Right hindlimb (tissue), 1 donor: ENCODE measurements at places on chromosomes 7 and 10.

GRCh38 chr7:23347682-23348180 is 48.6 kb downstream of the MALSU1 start:
- no peak for DNase-seq

DNA sequence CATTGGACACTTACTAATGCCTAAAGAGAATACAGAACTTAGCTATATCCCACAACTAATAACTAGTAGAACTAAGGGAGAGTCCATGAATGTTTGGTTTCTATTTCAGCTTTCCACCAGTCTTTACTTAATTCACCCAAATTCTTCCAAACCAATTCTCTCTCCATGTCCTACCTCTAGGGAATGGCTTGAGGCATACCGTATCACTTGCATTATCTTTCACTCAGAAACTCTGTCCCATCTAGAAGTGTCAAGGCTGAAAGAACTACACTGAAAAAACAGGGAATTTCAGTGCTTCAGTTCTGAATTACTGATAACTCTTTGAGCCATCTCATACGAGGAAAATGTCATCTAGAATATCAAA is 758 bp downstream of the TMEM168 start:
- DNase-seq, result no peak

GRCh38 chr10:95567903-95568630 is 6.9 kb upstream of the SORBS1 start:
- no peak for DNase-seq

DNA sequence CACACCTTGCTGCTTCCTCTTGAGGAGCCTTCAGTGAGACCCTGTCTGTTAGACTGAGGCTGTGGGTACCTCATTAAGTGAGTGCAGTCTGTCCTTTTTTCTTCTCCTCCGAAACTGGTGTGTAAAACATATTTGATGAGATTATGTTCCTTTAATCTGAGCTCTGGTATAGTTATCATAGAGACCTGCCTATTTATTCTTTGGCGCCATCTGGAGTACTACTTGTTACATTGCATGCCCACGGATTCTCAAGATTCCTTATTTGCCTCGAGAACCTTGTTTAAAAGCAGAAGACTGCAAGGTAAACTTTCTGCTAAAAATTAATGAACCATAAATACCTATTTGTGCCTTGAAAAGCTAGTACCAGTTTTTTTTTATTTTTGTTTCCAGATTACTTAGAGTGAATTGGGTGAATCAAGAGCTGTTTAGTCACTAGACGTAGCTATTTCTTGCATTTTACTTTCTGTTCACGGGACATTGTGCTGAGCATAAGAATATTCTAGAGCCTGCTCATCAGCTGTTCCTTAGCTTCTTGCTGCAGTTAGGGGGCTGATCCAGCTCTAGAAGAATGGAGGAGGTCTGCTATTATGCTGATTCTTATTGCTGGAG is 16.9 kb upstream of the STMP1 start:
- no peak for DNase-seq

DNA sequence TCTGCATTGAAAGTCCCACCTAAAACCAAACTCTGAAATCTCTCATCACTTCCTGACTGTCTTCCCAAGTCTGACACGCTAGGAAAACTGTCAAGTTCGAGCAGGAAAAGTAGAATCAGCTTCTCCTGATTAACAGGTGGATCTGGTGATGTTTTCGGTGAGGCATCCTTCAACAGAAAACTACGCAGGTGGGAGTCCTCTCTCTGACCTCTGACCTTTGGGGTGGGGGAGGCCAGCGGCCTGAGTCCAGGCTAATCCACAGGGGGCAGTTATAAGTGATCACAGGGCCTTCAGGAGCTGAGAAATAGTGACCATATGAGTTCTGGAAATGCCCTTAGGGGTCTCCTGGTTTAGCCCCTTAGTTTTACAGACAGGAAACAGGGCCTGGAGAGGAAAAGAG is 13.4 kb upstream of the NPFFR1 start:
- DNase-seq, result no peak

- no peak for DNase-seq
These were observed 1.5 kb upstream of the TSPAN12 start for GRCh38 chr7:120859459-120859858.

DNA sequence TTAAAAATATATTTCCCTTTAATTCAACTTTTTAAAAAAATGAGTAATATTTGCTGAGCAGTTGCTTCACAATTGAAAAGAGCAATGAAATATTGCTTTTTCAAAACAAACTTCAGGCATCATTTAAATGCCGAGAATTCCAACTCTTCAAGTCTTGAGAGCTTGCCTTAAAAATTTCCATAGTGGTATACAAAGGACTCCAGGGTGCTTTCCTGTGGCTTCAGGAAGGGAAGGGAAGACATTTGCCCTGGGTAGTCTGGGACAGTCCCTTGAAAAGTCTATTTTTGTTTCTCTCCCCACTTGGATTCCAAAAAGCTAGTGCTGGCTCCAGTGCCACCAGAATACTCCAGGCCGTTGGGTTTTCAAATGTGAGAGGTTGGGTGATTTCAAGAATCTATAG is 71.7 kb downstream of the HYCC1 start:
- DNase-seq, result no peak

DNA sequence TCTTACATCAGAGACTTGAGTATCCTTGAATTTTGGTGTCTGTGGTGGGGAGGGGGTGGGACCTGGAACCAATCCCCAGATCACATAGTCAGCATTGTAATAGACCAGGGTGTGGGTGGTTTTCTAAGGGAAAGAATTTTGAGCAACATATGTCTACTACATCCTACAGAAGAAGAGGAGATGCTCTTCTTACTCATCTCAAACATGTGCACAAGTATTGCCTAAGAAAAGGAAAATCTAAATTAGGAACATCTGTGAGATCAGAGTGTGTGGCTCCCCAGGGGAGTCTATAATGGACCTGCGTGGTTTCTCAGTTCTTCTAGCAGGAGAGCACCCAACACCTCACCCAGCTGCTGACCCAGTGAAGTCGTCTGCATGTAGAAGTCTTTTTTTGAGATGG is 148.8 kb downstream of the CCDC3 start:
- no peak for DNase-seq

DNA sequence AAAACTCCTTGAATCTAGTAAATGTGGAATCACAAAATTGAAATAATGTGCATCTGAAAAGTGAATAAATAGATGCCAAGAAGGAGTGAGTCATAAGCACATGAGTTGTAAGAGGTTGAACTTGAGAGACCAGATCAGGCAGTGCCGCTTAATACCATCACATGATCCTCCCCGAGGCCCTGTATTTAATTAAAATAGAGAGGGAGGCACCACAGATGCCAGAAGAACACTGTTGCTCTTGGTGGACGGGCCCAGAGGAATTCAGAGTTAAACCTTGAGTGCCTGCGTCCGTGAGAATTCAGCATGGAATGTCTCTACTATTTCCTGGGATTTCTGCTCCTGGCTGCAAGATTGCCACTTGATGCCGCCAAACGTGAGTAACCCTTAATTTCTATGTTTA is at the start of gene GPNMB:
Gene GPNMB, plus strand, starts transcription at position 221 of the 400 bp plus-strand sequence. Its CDS starts 83 bp downstream, at position 304.
- peak; percentile 61 for DNase-seq

GRCh38 chr10:13470270-13470669 is 58.5 kb downstream of the BEND7 start:
- DNase-seq, result no peak

DNA sequence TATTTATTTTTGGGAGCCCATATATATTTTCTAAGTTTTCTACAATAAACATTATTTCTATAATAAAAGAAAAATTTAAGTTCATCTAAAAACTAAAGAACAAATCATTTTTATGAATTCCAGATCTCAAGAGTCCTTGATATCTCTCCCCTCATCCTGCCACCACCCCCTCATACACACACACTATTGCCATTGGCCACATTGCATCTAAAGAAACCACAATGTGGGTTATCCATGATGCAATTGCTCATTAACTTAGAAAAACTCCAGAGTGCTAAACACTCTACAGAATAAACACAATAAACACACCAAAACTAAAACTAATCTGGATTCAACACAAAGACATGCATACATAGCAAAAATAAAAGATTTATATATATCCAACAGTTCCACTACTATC is 37.8 kb downstream of the FAM13C start:
- no peak for DNase-seq

DNA sequence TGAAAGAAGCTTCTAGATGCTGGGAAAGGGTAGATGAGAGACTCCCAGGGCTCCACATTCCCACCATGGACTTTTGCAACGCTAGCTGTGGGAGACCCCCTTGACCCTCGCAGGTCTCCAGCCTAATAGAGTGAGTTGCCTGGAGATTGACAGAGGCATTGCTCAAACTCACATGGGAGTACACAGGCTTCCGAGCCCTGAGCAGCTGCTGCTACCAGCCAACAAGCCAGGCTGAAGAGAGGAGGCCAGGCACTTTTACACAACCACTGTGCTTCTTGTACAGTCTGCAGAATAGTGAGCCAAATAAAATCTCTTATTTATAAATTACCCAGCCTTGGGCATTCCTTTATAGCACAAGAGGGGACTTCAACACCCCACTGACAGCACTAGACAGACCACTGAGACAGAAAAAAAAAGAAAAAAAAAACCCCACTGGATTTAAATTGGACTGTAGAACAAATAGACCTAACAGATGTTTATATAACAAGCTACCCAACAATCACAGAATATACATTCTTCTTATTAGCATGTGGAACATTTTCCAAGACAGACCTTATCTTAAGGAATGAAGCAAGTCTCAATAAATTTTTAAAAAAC is 146.2 kb downstream of the ZFAND4 start:
- no peak for DNase-seq

DNA sequence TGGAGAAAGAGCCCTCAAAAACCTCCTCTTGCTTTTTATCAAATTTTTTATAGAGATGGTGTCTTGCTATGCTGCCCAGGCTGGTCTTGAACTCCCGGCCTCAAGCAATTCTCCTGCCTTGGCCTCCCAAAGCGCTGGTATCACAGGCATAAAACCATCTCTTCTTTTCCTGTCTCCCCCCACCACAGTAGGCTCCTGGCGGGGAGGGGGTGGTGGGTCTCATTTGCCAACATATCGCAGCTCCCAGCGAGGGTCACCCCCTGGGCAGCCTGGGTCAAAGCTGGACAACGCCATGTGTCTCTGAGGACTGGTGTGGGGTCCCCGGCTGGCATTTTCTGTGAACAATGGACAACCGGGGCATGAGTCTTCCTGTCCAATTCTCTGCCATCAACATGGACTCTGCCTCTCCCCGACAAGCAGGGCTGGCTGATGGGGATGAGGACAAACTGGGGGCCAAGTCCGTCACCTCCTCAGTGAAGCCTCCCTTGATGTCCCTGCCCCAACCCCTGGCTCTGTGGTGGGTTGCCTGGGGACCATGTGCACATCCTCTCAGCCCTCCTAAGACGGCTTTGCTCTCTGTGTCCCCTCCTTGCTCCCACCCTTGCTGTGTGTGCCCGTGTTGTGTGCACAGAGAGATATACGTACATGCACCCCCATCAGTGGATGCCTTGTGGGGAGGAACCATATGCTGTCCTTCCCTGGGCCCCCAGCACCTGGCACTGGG is 86.4 kb upstream of the GNA12 start:
- DNase-seq, result peak; percentile 12

- no peak for DNase-seq
These were observed 414.5 kb downstream of the HTR7 start for GRCh38 chr10:90443342-90443741.

- DNase-seq, result no peak
These were observed 32.0 kb upstream of the CRTAC1 start for GRCh38 chr10:98062424-98062823.

DNA sequence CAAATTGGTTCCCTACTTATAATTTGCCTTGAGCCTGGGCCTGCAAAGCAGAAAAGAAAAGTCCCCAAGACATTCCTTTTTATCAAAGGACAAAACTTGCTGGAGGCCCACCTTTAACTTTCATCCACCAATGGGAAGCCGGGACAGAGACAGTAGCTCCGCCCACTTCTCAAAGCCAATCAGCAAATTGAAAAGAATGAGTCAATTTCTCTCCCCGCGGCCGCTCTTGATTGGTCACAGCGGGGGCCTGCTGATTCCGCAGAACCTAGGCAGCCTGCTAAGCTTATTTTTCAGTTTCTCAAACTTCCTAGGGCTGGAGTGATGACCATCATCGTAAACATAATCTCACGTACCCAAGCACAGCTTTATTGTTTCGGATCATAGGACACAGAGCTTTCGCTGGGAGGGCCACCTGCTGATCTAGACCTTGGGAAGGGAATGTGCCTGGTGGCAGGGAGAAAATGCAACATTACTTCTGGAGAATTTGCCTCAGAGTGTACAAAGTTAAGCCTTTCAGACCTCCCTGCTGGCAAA is at the start of gene SLC13A4:
Gene SLC13A4, minus strand, starts transcription at position 51 of the 534 bp plus-strand sequence. CDS start 690 bp downstream, outside the sequence.
- DNase-seq, result no peak

- DNase-seq, result no peak
These were observed 377.7 kb upstream of the NUPR2 start for GRCh38 chr7:56493704-56494450.

DNA sequence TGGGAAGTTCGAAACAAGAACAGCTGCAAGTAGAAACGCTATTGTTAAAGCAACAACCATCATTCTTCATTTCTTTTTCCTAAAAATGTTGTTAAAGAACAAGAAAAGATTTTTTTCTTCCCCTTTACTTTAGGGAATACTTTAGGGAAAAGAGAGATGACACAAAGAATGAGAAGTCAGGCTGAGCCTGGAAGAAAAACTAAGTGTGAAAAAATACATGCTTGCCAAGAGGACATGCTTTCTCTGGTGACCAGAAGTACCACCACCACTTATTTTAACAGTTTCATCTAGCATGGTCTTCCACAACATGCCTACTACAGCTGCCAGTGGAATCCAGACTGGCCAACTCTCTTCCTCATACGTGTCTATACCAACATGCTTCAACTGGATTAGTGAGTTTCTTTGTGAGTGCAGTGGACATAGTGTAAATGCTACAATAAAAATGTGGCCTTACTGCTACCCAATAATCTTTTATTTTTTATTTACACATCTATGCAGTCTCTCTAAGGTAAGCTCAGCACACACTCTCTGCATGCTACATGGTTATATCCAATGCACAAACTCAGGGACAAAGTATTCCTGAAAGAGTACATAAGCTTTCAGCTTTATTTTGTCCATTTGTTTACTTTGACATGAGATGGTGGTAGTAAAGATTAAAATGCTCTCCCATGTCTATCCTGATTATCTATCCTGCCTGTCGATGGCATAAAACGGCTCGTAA is 196.2 kb downstream of the TAX1BP1 start:
- no peak for DNase-seq

GRCh38 chr10:73730153-73730906 is 13.8 kb upstream of the SEC24C start:
- peak; percentile 95 for DNase-seq
